ENCODE measurements at places on chromosomes 6 and 20.

DNA sequence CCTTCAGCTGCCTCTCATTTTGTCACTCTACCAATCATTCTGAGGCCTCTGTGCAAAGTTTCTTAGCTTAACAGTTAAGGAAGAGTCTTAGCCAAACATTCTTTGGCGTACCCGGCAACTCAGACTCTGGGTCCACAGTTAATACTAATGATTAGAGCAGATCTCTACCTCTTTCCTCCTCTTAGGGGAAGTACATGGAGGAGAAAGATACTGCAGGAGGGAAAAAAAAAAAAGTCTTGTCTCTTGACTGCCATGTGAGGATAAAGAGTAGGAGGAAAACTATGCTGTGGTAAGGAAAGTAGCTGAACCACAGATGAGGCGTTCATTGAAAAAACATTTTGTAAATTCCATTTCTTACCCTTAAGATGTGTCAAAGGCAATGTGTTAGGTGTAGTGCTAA, 44.0 kb upstream of the MARCKS start:
- DNase-seq: no peak

DNA sequence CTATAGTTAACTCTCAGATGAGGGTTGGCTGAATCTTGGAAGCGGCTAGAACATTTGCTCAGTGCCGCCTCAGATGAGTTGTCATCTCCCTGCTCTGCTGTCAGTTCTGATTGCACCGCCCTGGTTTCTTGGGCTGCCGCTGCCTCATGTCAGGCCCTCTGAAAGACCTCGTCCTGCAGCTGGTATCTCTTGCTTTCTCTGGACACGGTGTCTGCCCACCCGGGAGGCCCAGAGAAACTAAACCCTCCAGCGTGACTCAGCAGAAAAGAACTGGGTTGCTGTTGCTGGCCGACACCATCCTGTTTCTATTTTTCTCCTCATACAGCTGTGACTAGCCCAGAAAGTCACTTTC, 355.4 kb downstream of the CD83 start:
- DNase-seq: no peak

DNA sequence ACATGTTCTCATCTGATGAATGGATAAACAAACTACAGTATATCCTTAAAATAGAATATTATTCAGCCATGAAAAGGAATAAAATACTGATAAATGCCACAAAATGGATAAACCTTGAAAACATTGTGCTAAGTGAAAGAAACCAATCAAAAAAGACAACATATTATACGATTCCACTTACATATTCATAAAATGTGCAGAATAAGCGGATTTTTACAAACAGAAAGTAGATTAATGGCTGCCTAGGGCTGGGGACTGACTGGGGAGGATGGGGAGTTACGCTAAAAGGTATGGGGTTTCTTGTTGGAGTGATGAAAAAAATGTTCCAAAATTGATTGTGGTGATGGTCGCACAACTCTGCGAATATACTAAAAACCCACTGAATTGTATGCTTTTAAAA, 29.4 kb downstream of the KIZ start:
- DNase-seq: no peak

- DNase-seq: no peak
These were observed 48.3 kb downstream of the PROKR2 start for GRCh38 chr20:5268449-5268848.

DNA sequence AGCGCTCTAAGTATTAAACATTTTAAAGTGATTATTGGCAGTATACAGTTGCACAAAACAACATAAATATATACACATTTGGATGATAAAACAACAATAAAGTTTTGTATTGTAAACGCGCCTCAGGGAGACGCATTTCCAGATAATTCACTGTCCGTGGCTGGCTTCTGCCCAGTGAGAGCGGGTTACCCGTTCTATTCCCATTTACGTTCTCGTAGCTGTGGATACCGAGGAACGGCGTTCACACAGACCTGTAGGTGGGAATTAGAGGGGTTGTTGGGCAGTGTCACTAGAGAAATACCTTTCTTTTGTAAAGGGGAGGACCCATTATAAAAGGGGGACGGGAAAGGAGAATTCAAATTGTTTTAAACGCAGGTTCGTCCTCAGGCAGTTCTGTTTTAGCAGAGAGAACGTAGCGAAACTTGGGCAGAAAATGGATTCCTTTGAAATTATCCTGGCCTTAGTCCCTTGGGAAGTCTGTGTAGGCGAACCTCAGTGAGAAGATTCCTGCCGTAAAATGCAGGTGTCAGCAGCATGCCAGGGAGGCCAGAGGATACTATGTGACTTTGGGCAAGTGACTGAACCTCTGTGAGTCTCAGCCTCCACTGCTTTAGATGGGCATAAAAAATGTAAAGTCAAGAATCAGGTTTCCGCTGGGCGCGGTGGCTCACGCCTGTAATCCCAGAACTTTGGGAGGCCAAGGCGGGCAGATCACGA, 756 bp downstream of the MTG2 start:
- DNase-seq: no peak

- peak; percentile 19 for DNase-seq
These were observed 23.1 kb downstream of the LBP start for GRCh38 chr20:38369389-38369788.

DNA sequence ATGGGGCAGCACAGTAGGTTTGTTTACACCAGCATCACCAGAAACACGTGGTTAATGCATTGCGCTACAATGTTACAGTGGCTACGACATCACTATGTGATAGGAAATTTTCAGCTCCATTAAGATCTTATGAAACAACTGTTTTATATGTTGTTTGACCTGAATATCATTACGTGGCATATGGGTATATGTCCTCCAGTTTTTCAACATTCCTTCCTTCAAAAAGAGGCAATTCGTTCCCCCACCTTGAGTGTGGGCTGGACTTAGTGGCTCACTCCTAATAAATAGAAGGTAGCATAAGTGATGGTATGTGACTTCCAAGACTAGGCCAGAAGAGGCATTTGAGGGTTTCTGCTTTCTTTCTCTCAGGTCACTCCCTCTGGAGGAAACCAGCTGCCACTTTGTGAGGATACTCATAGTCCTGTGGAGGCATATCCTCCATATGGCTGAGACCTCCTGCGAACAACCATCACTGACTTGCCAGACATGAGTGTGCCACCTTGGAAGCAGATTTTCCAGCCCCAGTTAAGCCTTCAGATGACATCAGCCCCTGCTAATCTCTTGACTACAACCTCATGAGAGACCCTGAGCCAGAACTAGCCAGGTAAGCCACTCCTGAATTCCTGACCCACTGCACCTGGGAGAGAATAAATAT, 2.3 kb upstream of the TRAM2 start:
- no peak for DNase-seq

Measured in SIG-M5 (cell line).